Effector CD4-positive, alpha-beta T cell (primary cell): ENCODE measurements at places on chromosomes 4 and X.

DNA sequence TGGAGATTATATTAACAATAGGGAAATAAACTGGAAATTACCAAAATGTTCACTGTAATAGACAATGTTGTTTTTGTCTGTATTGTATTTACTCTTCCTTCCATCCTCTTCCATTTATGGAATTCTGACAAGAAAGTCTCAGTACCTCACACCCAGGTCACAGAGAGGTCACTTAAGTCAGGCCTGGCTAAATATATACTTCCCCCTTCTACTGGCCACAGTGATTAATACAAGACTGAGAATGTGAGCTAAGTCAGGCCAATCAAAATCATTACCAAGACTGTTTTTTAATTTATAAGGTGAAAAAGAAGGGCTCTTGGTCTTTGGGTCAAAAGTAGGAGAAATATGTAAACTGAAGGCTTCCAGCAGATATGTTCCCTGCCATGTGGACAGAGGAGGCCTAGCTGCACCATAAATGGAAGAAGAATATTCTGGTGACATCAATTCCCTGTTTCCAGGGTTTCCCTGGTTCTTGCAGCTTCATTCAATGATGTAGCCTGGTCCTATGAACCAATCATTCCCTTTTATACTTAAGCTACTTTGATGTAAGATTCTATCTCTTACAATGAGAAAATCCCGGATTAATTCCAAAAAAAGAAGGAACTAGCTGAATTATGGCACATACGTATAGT, 64.3 kb downstream of the LRBA start:
- no peak for DNase-seq

- DNase-seq: no peak
Observed at GRCh38 chr4:98481167-98481566, 177.2 kb downstream of the TSPAN5 start.

- no peak for DNase-seq
Observed at GRCh38 chr4:9933956-9934355, 87.3 kb downstream of the SLC2A9 start.

DNA sequence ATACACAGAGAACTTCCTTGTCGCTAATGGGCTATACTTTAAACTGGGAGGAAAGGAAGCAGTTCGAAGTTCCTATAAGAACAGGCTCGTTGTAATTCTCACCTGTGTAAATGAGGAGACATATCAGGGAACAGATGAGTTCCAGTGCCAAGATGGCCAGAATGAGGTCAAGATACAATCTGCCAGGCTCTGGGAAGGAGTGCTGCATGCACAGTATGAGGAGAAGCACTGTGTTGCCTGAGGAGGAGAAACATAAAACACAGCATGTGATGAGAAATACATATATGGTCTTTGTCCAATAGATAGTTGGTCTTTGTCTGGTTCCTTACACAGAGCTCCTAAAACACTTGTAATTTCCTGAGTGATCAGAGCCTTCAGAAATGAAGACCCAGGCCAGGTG, 24.3 kb downstream of the TMEM192 start:
- DNase-seq: no peak

DNA sequence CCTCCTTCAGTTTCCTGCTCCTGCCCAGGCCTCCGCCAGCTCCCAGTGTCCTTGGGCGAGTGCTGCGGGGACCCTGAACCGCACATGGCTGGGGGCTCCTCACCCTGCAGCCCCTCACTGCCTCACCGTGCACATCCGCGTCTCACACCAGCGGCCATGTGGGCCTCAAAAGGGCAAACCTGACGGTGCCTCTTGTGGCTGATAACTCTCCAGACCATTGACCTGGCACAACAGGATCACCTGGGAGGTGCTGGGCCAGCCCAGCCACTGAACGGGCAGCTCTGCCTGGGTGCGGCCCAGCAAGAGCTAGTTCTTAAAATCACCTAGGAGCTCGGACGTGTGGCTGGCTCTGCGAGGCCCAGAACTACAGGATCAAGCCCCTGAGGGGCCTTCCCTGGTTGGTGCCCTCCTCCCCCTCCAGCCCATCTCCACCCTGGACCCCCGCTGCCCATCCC, 4.1 kb upstream of the S100P start:
- no peak for DNase-seq

DNA sequence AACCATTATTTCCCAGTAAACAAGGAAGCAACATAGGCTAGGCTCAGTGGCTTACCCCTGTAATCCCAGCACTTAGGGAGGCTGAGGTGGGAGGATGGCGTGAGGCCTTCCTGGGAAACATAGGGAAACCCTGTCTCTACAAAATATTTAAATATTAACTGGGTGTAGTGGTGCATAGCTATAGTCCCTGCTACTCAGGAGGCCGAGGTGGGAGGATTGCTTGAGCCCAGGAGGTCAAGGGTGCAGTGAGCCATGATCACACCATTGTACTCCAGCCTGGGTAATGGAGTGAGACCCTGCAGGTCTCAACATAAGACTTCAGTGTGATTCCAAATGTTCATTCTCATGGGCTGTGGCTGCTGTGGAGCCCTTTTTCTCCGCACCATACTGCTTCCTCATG, 34.9 kb downstream of the FHDC1 start:
- DNase-seq: no peak

- no peak for DNase-seq
Observed at GRCh38 chr4:177505171-177505615, 63.0 kb upstream of the AGA start.

- DNase-seq: no peak
Observed at GRCh38 chrX:124440695-124441094, 94.3 kb downstream of the SH2D1A start.

DNA sequence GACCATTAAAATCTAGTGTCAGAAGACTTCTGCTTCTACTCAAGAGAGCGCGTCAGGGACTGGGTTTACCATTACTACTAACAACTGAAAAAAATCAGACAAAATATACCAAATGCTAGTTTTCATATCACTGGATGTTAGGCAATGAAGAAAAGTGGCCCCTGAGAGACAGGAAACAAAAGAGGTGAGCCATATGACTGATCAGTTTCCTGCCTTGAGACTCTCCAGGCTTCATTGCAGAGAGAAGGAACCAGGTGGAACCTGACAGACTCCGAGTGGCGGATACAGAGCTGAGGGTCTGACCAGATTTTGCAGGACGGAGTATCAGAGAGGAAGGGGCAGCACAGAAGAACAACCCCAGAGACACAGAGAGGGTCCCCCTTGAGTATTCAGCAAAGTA, 86.3 kb downstream of the C4orf51 start:
- no peak for DNase-seq

GRCh38 chr4:124389591-124389990, 322.9 kb downstream of the ANKRD50 start:
- DNase-seq: no peak

- DNase-seq: no peak
Observed at GRCh38 chr4:181475359-181475758, 767.8 kb upstream of the TENM3 start.

DNA sequence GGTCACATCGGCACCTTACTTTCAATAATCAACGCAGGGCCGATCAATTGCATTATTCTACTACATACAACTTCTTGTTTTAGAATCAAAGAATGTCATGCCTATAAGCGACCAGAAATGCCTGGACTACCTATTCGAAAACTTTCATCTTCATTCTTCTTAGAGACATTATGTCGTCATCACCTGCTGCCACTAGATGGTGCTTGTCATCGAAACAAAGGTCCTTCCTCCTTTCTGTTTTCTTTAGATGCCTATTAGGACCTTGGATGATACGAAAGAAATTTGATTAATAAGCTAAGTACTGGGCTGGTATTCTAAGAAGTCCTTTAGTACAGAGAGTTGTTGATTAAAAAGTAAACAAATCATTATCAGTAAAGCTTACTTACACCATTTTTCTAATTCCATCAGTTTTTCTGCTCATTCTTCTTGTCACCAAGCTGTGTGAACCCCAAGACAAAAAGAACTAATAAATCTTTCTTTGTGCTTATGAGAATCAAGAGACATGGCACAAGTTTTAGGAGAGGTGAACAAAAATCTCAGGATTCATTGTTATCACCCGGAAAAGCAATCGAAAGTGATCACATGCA, 154.5 kb upstream of the SLC4A4 start:
- peak; percentile 11 for DNase-seq

DNA sequence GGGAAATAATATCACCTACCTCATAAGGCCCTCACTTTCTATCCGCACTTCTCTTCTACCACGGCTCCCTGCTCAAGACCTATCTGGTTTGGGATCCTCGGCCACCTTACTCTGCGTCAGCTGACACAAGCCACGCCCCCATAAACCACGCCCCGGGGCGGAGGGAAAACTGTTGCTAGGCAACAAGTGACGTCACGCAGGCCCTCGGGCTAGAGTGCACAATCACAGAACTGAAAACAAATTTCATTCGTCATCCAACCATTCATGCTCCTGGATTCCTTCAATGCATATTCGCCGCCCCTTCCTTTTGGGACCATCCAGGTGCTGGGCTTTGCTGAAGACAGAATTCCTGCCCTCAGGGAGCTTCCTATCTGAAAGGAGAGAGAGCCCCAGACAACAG, 66.3 kb downstream of the SMC1A start:
- DNase-seq: no peak

- DNase-seq: no peak
Observed at GRCh38 chrX:6701085-6701484, 166.2 kb upstream of the VCX3A start.

DNA sequence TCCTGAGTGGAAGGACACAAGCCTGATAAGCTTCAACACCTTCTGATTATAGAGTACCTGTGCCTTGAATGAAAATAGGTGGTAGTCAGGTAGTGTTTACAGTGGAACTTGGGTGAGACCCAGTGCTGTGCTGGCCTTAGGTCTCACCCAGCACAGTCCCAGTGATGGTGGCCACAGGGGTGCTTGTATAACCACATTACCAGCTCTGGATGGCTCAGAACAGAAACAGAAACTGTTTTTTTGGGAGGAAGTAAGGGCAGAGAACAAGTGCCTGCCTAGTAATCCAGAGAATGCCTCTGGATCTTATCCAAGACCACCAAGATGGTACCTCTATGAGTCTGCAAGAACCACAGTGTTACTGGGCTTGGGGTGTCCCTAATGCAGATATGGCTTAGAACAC, 171.5 kb upstream of the DIPK2B start:
- DNase-seq: no peak

DNA sequence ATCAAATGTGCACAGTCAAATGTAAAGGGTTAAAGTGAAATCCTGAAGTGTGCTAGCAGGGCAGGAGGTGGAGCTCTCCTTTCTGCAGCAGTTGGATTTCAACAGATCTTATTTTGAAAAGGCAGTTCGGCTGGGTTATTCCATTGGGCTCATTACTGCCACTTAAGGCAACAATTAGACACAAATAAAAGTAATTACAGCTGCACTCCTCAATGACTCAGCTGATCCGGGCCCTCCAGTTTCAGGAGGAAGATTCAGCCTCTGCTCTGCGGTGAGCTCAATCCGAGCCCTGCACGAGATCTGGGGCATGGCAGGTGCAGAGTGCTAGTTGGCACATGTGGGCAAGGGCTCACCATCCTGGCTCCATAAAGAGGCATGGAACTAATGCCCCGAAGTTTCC, 85.4 kb downstream of the PHKA2 start:
- DNase-seq: no peak

GRCh38 chr4:73692254-73692653, 48.1 kb upstream of the CXCL8 start:
- no peak for DNase-seq

GRCh38 chr4:1208970-1209704, 36.8 kb upstream of the SPON2 start:
- no peak for DNase-seq

GRCh38 chr4:7862561-7863192, 77.0 kb downstream of the AFAP1 start:
- DNase-seq: no peak

- no peak for DNase-seq
Observed at GRCh38 chr4:147160908-147161513, 215.3 kb upstream of the TTC29 start.

DNA sequence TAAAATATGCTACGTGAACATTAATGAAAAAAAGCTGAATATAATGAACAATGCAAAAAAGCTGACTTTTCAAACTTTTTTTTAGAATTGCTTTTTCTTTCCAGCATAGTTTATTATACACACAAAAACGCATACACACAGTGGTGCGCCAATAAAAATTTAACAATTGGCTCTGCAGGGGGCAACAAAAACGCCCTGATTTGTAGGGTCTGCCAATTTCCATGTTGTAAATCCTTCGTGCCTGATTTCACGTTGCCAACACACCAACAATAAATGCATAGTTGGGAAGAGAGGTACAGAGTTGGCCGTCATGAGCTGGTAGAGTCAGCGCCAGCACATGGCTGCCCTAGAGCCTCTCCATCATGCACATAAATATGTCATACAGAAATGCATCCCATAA, 333.1 kb downstream of the MAPK10 start:
- DNase-seq: no peak

DNA sequence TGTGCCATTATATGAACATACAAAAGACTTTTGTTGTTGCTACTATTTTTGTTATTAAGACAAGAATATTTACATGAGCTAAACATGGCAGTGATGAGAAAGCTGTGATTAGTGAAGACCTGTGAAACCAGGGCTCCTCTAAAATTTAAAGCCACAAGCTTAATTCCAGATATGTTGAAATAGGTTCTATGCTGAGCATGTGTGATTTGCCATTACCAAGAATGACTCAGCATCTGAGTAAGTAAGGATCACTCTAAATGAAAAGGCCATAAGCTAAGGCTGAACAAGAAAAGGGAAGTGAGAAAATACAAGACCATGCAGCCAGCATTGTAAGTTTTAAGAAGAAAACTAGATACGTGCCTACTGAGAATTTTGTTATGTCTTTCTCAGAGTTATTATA, 75.9 kb upstream of the CAMK2D start:
- no peak for DNase-seq

DNA sequence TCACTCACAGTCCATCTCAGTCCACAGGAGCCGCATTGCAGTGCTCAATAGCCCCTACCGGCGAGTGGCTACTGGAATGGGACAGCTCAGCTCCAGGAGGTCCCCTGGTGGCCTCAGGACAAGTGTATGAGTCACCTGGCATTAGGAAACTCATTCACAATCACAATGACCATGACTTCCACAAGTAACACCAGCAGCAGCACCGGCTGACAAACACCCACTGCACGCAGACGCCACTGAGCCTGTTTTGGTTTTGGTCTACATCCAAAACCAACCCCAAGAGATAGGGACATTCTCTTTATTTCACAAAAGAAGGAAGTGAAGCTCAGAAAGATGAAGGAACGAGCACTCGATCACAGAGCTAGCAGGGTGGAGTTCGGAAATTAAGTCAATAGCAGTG, 8.1 kb downstream of the JAKMIP1 start:
- no peak for DNase-seq

DNA sequence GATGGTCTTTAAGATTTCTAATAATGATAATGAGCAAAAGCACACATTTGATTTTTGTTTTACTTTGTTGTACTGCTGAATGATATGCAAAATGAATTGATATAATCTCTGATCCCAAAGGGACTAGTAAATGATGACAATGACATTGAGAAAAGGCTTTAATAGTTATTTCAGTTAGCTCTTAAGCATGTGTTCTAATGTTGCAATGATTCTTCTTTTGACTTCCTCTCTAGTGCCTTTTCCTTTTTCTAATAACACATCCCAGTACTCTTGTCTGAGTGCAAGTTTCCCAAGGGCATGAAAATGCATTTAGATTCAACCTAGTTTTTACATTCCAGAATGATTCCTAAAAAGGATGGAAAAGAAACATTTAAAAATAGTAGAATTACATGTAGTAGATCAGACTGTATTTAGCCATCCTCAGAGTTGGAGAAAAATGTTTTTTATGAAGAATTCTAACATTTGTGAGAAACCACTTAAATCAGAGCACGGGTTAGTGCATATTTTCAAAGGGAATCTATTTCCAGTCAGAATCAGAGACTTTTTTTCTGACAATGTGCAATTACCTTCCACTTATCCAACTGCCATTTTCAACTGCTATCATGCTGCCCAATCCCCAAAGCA, 508.8 kb downstream of the C4orf33 start:
- DNase-seq: no peak
